ENCODE measurements at places on chromosomes 6 and 20.

- no peak for DNase-seq
These were observed 113.7 kb upstream of the GGTLC1 start for GRCh38 chr20:24102290-24102689.

GRCh38 chr6:104632588-104632987, 227.1 kb downstream of the HACE1 start:
- DNase-seq: no peak

DNA sequence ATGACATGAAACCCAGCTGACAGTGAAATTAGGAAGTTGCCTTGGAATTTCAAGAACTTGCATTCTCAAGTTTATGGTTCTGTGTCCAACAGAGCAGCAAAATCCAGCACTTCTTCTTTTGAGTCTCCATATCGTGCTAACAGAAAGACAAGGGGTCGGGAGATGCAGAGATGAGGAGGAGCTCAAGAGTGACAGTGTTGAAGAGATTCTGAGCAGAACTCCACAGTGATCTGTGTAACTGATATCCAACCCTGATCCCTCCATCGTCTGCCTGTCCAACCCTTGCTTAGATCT, 21.2 kb upstream of the BTN1A1 start:
- DNase-seq: no peak

GRCh38 chr6:26411751-26412150, 9.7 kb downstream of the BTN3A1 start:
- DNase-seq: no peak

- no peak for DNase-seq
These were observed 8.6 kb downstream of the FAM50B start for GRCh38 chr6:3857468-3858456.

DNA sequence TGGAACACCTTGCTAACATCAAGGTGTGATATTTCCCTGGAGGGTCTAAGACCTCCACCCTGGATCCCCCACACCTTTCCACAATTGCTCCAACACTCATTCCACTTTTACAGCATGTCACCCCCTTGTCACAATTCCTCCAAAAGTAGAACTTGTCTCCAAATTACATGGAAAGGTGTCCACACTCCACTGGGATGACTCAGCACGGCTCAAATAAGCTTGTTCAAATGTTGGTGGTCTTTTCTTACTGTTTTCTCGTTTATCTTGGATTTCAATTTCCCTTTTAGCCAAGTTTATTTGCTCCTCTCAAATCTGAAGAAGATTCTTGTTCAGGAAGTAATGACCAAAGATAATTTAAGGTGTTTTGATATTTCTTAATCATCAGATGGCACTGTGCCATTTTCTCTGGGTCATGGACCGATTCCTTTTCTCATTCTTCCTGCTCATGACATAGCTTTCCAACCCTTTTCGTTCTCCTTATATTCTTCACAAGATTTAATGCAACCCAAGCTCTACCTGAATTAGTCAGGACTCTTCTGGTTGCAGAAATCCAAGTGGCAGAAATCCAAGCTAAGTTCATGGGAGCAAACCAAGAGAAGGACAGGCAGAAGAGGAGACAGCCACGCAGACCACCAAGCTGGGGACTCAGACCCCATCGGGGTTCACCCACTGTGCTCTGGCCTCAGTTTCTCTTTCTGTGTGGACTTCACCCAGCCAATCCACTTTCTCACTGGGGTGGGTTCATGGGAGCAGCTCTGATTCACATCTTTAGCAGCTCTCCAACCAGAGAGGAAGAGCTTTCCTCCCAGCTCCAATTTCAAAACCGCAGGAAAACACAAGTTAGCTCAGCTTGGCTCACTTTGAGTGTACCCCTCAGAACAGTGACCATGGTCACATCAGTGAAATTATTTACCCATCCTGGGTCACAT, 110.5 kb upstream of the CDYL start:
- no peak for DNase-seq

- DNase-seq: no peak
These were observed 30.0 kb upstream of the CHMP4B start for GRCh38 chr20:33781133-33781532.

GRCh38 chr6:118736440-118736839, 85.0 kb upstream of the CEP85L start:
- no peak for DNase-seq

- DNase-seq: no peak
These were observed 3.1 kb downstream of the ADRM1 start for GRCh38 chr20:62305765-62306413.

- no peak for DNase-seq
These were observed 7.0 kb upstream of the EPB41L2 start for GRCh38 chr6:131070061-131070460.

DNA sequence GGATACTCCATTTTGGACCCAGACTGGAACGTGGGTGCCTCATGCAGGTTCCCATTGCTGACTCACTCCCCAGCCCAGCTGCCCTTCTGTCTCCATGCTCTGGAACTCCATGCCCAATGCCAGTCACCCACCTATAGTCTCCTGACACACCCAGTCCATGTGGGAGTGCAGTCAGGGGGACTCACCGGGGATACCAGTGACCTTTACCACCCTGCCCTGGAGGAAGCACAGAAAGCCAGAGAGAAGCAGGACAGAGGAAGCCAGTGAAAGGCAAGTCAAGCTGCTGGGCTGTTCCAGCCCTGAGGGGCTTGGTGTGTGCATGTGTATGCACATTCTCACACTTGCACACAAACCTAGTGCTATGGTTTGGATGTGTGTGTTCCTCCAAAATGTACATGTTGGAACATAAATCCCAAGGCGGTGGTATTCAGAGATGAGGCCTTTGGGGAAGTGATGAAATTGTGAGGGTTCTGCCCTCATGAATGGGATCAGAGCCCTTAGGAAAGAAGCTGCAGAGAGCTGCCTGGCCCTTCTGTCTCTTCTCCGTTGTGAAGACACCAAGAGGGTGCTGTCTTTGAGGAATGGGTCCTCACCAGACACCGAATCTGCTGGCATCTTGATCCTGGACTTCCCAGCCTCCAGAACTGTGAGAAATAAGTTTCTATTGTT, 121.4 kb upstream of the MAFB start:
- DNase-seq: no peak

GRCh38 chr6:46465294-46466165, 25.7 kb downstream of the RCAN2 start:
- DNase-seq: no peak

GRCh38 chr20:48816282-48817205, 11.3 kb downstream of the PREX1 start:
- no peak for DNase-seq

- no peak for DNase-seq
These were observed 490.3 kb downstream of the COL12A1 start for GRCh38 chr6:74715355-74716085.

- no peak for DNase-seq
These were observed 220.4 kb upstream of the RIMS1 start for GRCh38 chr6:71665931-71666330.

GRCh38 chr6:129146902-129147301, 264.0 kb downstream of the LAMA2 start:
- DNase-seq: no peak

- DNase-seq: no peak
These were observed 9.2 kb downstream of the PPP1R3G start for GRCh38 chr6:5094327-5094726.

GRCh38 chr6:49551866-49552129, 1.3 kb downstream of the C6orf141 start:
- no peak for DNase-seq
